ENCODE measurements at places on chromosomes 5 and 9. TPM values are rescaled to one million over a fixed set of nuclear protein-coding genes. Genes with fewer than 3 reads are reported as not detected.

The MYORG gene
- total RNA-seq = 5.7 TPM

DNA sequence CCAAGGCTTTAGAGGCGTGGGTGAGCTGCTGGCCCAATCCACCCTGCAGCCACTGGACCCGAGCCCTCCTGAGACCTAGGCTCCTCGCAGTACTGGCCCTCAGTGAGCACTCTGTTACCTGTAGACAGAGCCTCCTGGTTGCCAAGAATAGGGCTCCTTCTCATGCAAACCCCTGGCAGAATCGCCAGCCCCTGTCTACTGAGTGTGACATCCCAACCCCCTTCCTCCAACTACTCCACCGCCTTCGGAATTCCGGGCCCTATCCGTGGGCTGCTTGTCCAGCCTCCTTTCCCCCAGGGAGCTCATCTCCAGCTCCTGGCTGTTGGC lies 23.8 kb upstream of the COL5A1 start:
- DNase-seq = no peak

- no peak for DNase-seq
Measured at GRCh38 chr5:120464627-120465435, 731 bp downstream of the PRR16 start.

The LECT2 gene
- total RNA-seq = not detected

GRCh38 chr5:52895075-52895474 lies 94.1 kb upstream of the ITGA2 start:
- no peak for DNase-seq

The ZNF483 gene
- total RNA-seq = 1.4 TPM

DNA sequence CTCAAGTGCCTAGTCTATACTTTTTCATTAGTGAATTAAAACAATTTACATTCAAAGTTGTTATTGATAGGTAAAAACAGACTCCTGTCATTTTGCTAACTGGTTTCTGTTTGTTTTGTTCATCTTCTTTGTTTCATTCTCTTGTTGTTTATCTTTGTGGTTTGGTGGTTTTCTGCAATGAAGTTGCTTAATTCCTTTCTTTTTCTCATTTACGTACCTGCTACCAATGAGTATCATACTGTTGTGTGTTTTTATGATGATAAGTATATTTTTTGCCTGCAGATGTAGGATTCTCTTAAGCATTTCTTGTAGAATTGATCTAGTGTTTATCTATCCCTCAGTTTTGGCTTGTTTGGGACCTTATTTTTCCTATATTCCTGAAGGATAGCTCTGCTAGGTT lies 2230.0 kb downstream of the MAT2B start:
- DNase-seq = no peak

The IFNA13 gene
- total RNA-seq = not detected

GRCh38 chr5:9056046-9056445 lies 489.8 kb downstream of the SEMA5A start:
- DNase-seq = no peak

GRCh38 chr9:25677301-25678146 lies 720 bp downstream of the TUSC1 start:
- DNase-seq = peak; percentile 26

The FBP2 gene
- not detected for total RNA-seq

DNA sequence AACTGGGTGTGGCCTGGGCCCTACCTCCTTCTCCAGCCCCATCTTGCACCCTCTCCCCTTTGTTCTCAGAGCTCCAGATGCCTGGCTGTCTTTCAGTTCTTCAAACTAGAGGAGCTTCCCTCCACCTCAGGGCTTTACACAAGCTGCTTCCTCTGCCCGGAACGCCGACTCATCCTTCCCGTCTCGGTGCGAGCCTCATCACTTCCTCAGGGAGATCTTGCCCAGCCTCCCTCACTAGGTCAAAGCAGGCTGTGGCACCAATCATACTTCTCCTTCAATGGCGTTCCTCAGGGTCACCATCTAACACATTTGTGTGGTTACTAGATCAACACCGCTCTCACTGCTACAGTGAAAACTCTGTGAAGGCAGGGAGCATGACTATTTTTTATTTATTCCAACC lies 56.2 kb upstream of the ZSWIM6 start:
- DNase-seq = no peak

DNA sequence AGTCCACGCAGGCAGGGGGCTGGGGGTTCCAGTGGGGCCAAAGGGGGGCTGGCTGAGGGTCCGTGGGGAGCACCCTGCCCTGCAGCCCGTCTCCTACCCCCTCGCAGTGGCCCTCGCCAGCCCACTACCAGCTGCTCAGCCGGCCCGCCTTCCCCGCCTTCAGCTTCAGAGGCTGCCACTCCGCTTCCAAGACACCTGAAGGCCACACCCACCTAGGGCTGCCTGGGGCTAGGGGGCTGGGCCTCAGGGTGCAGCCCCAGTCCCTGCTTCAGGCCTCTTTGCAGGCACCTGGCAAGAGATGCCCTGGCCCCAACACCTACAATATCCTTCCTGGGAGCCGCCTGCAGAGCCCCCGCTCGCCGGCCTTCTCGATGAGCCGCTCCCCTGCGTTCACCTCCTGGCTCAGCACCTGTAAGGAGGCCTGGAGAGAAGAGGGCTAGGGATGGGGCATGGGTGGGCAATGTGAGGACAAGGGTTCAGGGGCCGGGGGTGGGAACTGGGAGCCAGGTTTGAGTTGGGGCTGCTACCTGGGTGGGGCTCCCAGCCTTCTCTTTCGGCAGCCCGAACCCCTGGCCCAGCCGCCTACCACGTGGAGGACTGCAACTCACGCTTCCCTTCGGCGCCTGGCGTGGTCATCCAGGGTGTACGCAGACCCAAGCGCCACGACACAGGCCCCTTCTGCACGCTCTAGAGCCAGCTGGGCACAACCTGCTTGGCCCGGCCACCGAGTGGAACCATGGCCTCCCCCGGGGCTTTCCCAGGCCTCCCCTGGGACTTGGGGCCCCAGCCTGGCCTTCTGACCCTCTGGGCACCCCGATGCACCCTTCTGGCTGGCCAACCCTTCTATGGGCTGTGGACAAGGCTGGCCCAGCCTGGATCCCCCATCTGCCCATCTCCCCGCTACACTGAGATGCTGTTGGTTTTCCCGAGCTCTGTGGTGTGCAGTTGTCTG lies 1.7 kb downstream of the STPG3 start:
- no peak for DNase-seq

DNA sequence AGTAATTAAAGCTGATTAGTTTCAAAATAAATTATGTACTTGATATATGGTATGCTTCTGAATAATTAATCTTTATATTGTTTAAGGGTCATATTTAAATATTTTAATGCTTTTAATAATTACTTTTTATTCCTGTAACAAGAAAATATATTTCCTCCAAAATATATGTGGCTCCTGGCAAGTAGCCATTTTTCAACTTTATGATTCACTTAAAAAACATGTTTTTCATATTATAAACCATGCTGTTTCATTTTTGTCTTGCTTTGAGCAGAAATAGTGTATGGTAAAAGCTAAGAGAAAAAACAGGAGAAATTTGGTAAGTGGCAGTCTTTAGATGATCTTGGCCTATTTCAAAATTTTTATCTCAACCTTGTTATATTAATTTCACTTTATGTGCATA lies 14.6 kb downstream of the SPATA9 start:
- DNase-seq = no peak

DNA sequence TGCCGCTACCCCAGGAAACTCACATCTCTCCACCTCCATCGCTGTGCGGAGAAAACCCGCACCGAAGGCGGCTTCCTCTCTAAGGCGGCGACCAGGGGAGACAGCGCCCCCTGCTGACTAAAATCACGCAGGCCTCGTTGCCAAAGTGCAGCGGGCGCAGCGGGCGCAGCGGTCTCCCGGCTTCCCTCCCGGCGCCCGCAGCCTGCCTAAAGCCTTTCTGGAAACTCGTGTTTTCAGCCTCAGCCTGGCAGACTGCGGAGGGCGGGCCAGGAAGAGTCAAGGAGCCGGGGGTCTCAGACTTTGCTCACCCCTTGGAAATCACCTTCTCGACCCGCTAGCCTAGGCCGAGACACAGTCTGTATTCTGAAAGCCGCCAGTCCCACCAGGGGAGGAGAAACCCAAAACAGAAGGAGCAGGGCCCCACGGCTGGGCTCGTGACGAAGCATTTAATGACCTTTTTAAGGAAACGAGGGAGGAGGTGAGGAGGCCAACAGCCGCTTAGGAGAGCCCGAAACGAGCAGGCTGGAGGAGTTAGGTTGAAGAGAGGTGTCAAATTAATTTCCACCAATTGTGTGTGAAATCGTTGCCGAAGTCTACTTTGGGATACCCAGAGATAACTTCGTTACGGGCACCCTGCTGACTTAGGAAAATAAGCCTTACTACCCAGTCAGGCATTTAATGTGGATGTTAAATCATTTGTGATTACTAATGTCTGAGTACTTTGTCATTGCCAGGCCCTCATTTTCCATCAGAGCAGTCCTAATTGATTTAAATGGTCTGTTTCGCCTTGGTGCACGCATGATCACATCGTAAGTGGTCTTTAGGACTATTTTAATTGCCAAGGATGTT lies 7.3 kb upstream of the FOXB2 start:
- DNase-seq = no peak

The ZNF367 gene
- total RNA-seq = 10.0 TPM

GRCh38 chr9:19154135-19154612 lies 26.9 kb upstream of the PLIN2 start:
- DNase-seq = no peak

- no peak for DNase-seq
Measured at GRCh38 chr5:35158204-35158603, 72.1 kb downstream of the PRLR start.

The ALDH7A1 gene
- 65.5 TPM for total RNA-seq

The TMC1 gene
- 0.99 TPM for total RNA-seq

DNA sequence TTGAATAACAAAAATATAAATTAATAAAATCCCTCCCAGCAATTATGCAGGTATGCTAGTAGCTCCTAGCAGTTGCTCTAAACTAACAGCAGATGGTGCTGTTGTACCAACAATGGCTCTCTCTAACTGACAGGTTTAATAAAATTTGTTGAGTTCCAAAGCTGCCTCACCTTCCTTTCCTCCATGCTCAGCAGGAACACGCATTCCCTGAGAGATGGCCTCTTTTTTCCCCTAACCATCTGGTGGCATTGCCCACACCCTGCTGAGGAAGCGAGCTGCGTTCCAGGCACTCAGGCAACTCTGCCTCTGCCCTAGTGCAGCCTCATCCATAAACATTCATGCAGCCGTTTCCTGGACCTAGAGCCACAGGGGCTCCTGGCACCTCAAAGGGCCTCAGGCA lies 106.2 kb downstream of the KLHL3 start:
- peak; percentile 13 for DNase-seq

DNA sequence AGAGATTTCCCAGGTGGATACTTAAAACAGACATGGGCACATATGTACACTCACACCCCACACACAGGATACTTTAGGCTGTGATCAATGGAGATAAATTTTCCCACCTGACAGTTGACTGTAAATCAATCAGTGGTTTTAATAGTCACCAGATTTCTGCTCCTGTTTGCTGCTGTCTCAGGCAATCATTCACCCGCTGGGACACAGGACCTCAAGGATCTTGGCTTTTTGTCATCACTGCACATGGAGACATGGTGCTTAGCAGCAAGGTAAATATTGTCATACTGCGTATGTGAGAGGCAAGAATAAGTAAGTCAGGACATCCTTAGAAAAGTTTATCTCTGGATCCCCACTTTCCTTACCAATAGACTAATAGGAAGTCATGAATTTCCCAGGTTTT lies 60.8 kb upstream of the KLF9 start:
- no peak for DNase-seq

GRCh38 chr9:120385606-120386389 lies 194.2 kb downstream of the CDK5RAP2 start:
- no peak for DNase-seq

DNA sequence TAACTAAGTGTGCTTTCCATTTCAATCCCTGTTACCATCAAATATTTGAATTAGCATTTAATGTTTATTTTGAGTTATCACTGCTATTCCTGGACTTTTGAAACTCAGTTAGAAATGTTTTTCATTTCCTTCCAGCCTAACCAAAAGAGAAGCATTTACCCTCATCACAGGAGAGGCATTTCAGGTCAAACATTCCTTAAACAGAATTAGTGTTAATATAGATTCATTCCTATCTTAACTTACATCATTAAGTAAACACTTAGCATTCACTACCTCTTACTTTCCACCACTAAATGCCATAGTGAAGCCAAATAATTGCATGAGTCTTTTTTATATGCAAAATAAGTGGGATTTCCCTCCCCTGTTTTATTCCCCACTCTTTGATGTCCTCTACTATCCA lies 136.6 kb upstream of the OR13F1 start:
- no peak for DNase-seq

- no peak for DNase-seq
Measured at GRCh38 chr9:114085387-114085789, 7.3 kb upstream of the AMBP start.

DNA sequence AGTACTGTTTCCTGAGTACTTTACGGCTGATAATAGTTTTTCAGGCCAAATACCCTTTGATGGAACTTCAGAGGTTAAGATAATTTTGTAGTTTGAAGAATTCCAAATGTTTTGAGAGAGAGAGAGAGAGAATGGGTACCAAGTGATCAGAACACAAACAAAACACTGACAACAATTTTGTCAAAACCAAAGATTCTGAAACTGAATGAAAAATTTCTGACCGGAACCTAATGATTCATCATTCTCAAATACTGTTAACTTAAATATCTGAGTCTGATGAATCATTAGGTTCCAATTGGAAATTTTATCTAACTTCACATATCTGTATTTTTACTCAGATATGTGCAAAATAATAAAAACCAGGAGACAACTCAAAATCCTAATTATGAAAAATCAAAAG lies 4.0 kb downstream of the LMBRD2 start:
- DNase-seq = no peak

The ISL1 gene
- total RNA-seq = not detected

The PCDHA10 gene
- total RNA-seq = 0.07 TPM

The C9 gene
- total RNA-seq = 0.25 TPM

GRCh38 chr5:138658676-138659075 lies 83.5 kb upstream of the HSPA9 start:
- DNase-seq = no peak

DNA sequence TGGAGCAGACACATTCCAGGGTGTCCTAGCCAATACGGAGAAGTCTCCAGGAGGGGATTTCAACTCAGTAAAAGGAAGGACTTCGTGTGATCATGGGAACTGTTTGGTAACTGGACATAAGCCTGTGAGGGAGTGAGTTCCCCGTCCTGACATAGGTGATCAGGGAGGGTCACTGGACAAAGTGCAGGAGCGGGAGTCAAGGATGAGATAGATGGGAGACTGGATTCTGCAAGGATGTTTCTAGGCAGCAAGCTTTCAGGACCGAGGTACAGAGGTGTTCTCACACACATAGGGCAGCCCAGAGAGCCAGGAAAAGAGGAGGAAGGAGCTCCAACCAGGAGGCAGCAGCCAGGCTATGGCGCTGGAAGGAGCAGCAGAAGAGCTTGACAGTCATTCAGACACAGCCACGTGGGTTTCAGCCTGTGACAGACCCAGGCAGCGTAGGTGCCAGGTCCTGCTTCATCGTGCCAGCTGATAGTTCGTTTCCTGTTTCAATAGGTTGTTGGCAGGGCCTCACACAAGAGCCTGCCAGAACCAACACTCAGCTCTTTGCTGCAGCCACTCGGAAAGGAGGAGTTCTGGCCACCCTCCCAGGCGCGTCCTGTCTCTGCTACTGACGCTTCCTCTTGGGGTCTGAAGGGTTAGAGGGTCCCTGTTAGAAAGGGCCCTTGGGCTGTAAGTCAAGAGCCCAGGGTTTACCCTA lies 84.1 kb downstream of the AMBP start:
- peak; percentile 72 for DNase-seq
